ENCODE measurements at places on chromosomes 5 and 9.

- no peak for DNase-seq
Measured at GRCh38 chr5:160023007-160023907, 14.3 kb downstream of the TTC1 start.

DNA sequence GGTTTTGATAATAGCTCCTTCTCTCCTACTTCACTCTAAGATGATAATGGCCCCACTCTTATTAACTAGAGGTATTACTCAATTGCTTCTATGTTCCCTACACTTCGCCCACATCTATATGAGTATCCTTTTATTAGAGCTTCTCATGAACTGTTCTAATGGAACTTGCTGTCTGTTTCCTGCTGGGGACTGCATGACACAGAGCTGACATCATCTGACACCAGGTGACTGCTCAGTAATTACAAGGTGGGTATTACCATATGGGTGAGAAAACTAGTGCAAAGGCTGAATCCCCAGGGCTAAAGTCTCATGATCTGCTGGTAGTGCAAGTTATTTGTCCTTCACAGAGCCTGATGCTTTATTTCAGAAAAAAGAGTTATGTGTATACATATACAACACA lies 146.2 kb upstream of the PLCXD3 start:
- no peak for DNase-seq

GRCh38 chr9:116334546-116335150 lies 181.1 kb downstream of the PAPPA start:
- no peak for DNase-seq

DNA sequence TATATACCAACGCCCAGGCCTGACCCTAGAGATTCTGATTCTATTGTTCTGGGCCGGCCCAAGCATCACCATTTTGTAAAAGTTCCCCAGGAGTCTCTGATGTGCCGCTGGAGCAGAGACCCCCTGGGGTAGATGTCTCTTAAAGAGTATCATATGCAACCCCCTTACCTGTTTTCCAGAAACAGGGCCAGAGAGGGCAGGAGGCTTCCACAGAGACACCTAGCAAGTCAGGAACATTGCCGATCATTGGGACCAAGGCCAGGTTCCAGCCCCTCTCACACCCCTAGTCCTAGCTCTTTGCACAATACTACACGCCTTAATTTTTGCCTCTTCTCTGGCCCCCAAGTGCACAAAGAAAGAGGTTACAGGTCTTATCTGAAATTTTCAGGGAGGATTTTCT lies 63.8 kb downstream of the TMOD1 start:
- no peak for DNase-seq

DNA sequence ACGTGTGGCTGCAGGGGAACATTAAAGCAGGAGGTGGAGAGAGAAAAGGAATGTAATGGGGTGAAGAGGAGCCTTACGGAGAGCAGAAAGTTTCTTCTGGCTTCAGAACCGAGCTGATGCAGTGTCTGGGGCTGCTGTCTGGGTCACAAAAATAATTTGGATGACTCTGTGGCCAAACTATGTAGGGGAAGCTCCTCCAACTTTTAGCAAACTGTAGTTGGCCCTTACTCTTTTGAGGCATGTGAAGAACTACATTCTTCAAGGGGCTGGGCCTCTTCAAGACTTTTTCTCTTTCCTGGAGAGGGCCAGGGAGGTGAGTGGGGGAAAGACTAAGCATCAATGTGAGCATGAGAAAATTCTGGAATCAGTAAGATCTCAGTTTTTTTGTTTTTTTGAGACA lies 31.9 kb upstream of the SPARC start:
- no peak for DNase-seq

DNA sequence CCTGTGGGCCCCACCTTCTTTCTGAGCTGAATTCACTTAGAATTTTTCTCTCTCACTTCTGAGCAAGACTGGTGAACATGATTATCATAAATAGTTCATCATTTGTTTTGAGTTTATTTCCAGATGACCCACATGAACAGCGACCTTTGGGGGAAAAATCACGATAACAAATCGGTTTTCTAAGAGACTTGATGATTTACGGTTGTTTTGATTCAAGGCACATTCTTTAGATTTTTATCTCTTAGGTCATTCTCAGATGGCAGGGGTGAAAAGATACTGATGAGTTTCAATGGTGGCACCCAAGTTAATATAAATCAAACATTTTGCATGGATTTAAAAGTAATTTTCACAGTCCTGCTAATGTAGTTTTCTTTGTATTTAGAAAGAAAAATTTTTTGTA lies 95.1 kb downstream of the DMXL1 start:
- DNase-seq: no peak

GRCh38 chr9:94866770-94867169 lies 140.3 kb downstream of the AOPEP start:
- DNase-seq: no peak

GRCh38 chr5:122906768-122907167 lies 61.4 kb downstream of the SNX24 start:
- no peak for DNase-seq

GRCh38 chr5:104513640-104514072 lies 951.1 kb upstream of the NUDT12 start:
- DNase-seq: no peak

DNA sequence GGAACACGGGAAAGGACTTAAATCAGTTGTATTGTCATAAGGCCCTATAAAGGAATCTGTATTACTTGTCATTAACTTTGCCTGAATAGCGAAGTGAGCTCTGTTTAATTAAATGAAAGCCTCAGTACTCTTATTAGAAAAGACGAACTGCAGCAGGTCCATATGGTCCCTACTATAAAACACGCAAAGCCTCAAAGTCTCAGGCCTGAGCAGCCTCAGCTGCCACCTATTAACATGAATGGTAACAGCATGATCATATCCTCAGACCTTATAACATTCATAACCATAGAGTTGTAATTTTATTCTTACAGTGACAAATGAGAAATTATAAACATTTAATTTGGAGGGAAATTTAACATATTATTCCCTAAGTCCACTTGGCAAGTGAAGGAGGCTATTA lies 1113.7 kb upstream of the WWC1 start:
- DNase-seq: no peak

GRCh38 chr9:26669701-26670670 lies 222.6 kb downstream of the CAAP1 start:
- no peak for DNase-seq

DNA sequence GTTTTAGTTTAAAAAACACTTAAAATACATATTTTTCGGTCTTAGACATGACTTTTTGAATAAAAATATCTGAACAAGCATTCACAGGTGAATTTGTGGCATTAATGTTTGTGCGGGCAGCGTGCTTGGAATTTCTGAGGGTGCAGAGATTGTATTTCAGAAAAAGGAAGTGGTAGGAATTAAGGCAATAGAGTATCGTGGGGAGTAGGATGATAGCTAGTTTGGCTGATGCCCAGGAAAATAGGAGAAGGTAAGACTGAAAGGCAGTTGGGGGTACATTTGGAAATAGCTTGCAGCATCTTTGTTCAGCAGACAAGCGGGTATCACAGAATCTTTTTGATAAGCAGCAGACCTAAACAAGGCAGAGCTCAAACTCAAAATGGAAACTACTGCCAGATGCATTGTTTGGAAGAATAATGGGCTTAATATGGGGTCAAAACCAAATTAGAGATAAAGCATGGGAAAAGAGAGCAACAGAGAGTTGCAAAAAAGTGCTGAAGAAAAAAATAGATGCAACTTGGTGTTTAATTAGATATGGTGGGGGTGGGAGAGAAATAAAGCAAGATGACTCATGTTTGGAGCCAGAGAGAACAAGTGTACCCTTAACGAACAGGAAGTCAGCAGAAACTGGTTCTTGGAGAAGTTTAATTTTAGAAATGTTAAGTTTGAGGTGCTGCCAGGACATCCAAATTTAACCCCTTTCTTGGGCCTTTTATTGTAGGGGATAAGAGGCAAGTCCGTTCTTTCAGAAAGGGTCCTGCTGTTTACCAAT lies 85.7 kb upstream of the ARRDC3 start:
- DNase-seq: no peak

- no peak for DNase-seq
Measured at GRCh38 chr9:69794356-69794755, 26.3 kb upstream of the CFAP95 start.

GRCh38 chr9:73280113-73280512 lies 128.4 kb downstream of the ANXA1 start:
- no peak for DNase-seq

- DNase-seq: no peak
Measured at GRCh38 chr9:117704024-117704575, at the start of gene TLR4. Gene TLR4 (plus strand): TSS chr9:117704403. CDS start chr9:117704473, 70 bp downstream.

DNA sequence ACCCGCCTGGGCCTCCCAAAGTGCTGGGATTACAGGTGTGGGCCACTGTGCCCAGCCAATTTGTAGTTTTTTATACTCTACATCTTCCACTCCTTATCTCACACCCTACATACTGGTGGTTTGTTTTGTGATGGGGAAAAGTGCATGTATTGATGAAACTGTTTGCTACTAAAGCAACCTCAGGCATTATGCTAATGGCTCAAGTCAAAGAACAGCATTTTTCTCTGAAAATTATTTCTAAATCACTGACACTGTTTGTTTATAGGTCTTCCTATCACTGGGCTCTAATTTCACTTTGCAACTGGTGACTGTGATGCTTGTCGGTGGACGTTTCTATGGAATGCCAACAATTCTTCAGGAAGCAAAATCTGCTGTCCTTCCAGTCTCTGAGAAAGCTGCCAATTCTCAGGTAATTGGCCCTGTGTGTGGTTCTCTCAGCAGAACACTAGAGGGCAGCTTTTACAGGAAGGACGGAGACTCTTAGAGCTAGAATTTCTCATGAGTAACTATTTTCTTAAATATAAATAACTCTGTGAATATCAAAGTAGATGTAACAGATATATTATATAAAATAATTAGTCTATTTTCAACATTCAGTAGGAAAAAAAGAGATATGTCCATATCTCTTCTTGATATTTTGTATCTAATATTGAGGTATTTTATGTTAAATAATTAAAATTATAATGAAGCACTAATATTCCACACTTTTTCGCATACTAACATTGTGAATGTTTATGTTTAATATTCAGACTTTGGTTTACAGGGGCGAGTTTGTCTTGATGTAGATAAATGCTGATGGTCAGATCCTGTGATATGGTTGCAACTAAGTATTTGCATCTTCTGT lies 244.1 kb downstream of the ADGRV1 start:
- DNase-seq: no peak

DNA sequence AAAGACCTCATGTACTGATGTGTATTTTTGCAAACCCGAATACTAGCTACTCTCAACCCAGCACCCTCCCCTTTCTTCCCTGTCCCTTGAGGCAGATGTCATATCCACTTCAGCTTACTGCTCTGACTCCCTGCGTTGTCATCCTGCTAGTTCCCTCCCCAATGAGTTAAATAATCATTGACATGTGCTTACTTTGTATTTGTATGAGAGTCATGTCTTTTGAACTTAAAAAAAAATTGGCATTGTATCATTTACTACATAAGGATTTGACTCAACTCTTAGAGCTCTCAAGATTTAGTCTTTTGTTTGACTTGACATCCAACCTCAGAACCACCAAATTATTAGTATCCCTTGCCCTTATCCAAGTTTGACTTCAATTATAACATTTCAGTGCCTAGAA lies 219.7 kb upstream of the TUT7 start:
- no peak for DNase-seq

DNA sequence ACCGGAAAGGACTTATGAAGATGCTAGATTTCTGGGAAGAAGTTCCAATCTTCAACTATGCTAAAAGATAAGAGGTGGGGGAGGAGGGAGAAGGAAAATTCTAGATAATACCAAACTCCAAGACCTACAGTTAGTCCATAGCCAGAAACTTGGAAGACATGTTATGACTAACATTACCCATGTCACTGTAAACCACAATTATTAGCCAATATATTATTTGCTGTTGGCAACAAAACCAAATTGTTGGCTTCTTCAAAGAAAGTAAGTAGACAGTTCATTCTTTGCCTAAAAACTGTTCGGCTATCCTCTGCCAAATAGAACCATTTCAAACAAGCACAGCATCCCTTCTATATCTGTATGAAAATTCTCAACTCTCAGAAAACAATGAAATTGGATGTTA lies 25.1 kb downstream of the PRLR start:
- DNase-seq: no peak

DNA sequence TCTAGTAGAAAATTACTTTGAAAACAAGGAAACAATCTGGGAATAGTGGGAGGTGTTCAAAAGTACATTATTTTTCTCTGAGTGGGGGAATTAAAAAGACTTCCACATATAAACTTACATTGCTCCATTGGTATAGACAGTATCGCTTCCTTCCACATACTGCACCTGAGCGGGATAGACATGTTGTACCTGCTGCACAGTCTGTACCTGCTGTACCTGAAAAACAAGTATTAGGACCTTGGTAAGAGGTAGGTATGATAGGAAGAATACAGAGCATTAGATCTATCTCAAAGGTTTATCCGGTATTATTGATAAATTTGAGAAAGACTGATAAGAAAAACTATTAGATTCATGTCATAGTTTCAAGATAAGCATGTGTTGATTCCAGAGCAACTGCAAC lies 179.3 kb downstream of the RFX3 start:
- DNase-seq: no peak

DNA sequence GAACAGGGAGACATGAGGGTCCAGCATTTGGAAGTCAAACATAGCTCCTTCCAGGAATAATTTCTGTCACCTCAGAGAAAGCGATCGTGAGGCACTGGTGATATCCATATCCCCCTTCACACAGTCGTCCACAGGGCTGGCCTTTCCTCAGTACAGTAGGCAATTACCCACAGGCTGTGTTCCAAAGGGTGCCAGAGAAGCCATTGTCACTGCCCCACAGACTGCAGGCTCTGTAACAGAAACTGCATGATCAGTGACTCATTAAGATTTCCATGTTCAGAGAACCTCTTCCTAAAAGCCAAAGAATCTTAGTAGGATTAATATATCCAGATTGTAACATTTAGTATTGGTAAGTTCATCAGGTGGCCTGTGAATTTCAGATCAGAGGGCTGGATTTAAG lies 127.6 kb downstream of the RPS23 start:
- DNase-seq: no peak

GRCh38 chr9:114125476-114126013 lies 26.5 kb upstream of the KIF12 start:
- DNase-seq: no peak

DNA sequence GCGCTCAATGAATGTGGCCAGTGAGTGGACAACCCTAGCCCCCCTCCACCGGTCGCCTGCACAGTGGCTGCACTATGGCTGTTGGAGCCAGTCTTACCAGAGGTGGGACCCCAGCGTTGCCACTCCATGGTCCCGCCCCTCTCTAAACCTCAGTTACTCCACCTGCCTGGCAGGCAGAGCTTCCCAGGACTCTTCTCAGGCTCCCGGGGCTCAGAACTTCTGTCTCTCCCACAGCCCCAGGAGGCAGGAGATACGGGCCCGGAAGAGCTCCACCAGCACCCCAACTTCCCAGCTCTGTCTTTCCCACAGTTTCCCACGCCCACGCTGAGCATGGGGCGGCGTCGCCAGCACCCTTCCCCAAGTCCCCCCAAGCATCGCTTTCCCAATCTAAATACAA lies 975 bp downstream of the RASGEF1C start:
- DNase-seq: no peak

- no peak for DNase-seq
Measured at GRCh38 chr5:11449217-11449616, 455.0 kb downstream of the CTNND2 start.

GRCh38 chr9:128635266-128636023 lies 21.2 kb downstream of the DYNC2I2 start:
- no peak for DNase-seq

GRCh38 chr5:147985608-147986007 lies 78.2 kb upstream of the SPINK5 start:
- no peak for DNase-seq

GRCh38 chr9:25990376-25990775 lies 312.1 kb upstream of the TUSC1 start:
- DNase-seq: no peak

GRCh38 chr9:135090547-135090946 lies 3.1 kb downstream of the OLFM1 start:
- DNase-seq: no peak

- DNase-seq: no peak
Measured at GRCh38 chr9:68797116-68797515, 92.1 kb downstream of the PIP5K1B start.
